ENCODE measurements at places on chromosomes 7 and 10.

GRCh38 chr7:108167460-108167859, 37.3 kb upstream of the LAMB4 start:
- no peak for DNase-seq

GRCh38 chr7:154581251-154581890, 421.6 kb downstream of the PAXIP1 start:
- DNase-seq: no peak

- no peak for DNase-seq
Observed at GRCh38 chr7:81195033-81195432, 276.2 kb upstream of the SEMA3C start.

- peak; percentile 94 for DNase-seq
Observed at GRCh38 chr10:4825868-4826791, at the start of gene AKR1E2. AKR1E2 (plus strand) TSS chr10:4826207; CDS start chr10:4826325, 118 bp downstream.

GRCh38 chr7:155998766-155999630, 186.7 kb upstream of the SHH start:
- DNase-seq: no peak

DNA sequence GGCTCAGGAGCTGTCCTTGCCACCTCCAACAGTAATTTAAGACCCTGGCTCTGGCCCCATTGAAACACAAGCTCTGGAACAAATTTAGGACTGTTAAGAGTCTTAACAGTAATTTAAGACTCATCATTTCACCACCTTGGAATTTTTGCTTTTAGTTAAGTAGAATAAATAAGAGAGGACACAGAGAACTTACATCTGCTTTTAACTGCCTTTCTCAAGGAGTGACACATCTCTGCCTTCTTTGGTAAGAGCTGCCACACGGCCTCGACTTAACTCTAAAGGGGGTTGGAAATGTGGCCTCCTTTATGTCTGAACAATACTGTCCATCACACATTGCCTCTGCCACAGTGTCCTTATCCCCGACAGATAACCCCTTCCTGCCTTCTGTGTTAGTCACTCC, 77.9 kb downstream of the HERPUD2 start:
- DNase-seq: no peak

GRCh38 chr10:118805146-118805545, 50.4 kb upstream of the CACUL1 start:
- DNase-seq: no peak

DNA sequence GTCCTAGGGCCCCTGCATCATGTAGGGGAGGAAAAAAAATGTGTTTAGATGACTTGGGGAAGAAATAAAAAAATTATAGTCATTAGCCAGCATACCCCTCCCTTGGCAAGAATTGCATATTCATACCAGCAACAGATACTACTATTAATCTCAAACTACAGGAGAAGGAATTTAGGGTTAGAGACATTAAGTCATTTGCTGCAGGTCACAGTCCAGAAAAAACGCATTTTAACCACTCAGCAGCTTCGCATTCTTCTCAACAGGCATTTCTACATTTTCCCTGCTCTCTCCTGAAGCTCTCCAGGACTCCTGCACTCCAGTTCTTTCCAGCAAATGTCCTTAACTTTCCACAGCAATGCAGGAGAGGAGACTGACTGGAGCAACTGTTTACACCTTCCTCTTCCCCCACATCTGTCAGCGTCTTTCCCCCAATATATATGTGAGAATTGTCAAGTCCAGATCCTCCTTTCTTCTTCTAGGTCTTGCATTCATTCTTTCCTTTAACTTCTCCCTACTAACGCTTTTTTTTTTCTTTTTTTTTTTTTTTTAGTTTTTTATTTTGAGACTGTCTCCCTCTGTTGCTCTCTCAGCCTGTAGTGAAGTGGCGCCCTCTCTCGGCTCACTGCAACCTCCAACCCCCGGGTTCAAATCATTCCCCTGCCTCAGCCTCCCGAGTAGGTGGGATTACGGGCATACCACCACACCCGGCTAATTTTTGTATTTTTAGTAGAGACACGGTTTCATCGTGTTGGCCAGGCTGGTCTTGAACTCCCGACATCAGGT, 35.6 kb downstream of the PRPS1L1 start:
- peak; percentile 22 for DNase-seq

DNA sequence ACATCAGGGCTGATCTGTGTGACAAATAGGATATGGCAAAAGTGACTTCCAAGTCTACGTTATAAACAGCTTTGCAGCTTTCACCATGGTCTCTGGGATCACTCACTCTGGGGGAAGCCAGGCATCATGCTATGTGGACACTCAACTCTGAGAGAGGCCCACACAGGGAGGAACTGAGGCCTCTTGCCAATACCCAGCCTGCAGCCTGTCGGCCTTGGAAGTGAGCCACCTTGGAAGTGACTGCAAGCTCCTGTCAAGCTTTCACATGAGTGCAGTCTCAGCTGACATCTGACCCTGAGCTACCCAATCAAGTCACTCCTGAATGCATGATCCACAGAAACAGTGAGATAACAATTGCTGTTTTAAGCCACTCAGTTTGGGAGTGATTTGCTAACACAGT, 56.5 kb downstream of the MMRN2 start:
- DNase-seq: no peak

GRCh38 chr7:114842551-114843065, 79.3 kb upstream of the MDFIC start:
- no peak for DNase-seq

DNA sequence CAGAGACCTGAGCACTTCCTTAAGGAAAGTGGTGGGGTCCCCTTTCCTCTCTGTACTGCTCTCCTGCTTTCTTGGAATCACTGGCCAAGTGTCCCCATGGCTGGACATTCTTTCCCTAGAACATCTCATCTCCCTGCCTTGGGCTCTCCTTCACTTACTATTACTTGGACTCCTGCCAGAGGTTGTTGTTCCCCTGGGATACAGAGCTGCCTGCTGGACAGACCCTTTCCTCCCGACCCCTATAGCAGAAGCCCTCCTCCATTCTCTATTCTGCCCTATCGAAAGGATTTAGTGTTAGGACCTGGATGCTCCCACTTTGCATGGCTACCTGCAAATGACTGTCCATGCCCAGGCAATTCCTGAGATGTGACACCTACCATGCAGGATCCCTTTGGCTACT, 164.3 kb upstream of the PODXL start:
- no peak for DNase-seq

DNA sequence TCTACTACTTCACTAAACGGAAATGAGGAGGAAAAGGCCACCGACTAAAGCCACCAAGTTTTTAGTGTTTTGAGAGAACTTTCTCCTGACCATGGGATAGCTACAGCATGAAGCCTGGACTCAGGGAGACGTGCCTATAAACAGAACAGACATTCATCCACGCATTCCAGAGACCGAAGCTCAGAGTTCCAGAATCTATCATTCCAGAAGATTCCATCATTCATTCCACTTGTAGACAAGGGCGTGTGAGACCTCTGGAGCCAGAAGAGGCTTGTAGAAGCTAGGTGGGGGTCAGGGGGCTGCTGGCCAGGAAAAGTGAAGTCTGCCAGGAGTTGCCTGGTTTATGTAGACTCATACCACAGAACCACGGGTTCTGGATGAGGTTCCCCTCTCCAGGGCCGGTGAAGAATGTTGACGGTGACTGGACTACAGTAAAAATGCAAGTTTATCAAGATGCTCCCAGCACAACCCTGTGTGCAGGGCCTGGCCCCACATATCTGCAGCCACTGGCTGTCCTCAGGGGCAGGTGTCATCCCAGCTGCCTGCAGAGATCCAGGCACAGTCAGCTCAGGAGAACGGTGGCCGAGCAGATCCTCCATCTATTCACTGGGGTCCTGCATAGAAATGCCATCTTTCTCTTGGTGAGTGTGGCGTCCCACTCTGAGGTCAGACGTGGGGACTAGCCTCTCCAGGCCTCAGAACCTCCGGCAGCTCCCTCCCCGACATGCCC, 215.7 kb downstream of the USP6NL start:
- DNase-seq: no peak

GRCh38 chr7:24862461-24862860, 105.2 kb upstream of the GSDME start:
- no peak for DNase-seq

DNA sequence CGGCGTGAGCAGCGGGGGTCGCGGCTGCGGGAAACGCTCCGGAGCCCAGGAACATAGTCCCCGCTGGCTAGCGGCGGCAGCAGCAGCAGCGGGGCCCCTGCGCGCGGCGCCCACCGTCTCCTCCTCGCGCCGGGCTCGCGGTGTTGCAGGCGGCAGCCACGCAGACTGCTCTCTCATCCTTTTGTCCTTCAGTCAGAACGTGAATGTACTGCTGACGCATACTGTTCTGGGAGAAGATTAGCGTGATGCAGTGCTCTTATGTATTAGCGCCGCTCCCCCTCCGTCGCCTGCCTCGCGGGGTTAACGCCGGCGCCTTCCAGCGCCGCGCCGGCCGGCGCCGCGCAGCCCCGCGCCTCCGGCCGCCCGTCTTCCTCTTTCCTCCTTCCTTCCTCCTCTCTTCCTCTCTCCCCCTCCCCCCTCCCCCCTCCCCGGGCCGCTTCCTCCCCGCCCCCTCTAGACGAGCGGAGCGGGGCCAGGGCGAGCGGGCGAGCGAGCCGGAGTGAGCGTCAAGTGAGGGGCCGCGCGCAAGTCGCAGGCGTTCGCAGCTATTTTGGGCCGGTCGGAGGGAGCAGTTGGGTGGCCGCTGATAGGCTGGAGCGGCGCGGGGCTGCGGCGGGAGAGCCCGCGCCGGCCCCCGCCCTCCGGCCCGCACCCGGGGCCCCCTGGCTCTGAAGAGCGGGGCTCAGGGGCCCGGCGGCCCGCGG, 816 bp upstream of the LRRC4 start:
- peak; percentile 75 for DNase-seq

GRCh38 chr10:129415215-129416140, 51.6 kb upstream of the MGMT start:
- DNase-seq: no peak

- no peak for DNase-seq
Observed at GRCh38 chr7:78224923-78225322, 426.4 kb downstream of the PHTF2 start.

DNA sequence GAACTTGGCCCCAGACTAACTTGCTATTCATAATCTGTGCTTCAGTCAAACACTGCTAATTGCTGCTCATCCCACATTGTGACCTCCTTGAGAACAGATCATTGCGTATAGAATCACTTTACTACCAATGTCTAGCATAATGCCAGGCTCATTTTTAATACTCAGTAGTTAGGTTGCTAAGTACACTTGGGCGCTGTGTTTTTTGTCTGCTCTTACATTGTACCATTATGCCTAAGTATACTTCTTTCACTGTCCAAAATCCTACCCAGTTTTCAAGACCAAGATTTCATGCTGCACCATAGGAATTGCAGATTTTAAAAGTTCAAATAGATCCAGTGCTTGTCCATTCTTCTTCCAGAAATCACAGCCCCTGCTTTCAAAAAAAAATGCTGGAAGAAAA, 32.8 kb upstream of the TMEM106B start:
- no peak for DNase-seq

DNA sequence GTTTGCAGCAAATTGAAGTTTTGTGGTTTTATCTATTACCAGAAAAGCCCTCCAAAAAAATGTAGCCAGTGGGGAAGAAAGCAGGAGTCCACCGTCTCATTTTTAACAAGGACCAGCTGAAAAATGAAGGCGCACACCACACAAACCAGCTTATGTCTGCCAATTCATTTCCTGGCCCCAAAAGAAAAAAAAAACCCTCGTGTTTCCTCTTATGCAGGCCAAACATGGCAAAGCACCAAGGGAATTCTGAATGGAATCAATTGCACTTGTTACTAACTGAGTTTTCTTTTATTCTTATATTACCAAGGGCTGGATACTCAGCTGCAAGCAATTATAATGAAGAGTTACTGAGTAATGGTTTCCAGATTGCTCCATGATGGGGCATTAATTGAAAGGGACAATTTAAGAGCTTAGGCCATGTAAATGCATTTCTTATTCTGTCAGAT, 428.3 kb upstream of the NPVF start:
- no peak for DNase-seq

- DNase-seq: no peak
Observed at GRCh38 chr7:146449625-146450024, 333.0 kb downstream of the CNTNAP2 start.

- no peak for DNase-seq
Observed at GRCh38 chr10:11498399-11498798, 113.1 kb downstream of the USP6NL start.

- no peak for DNase-seq
Observed at GRCh38 chr10:75462865-75463264, 31.4 kb downstream of the LRMDA start.

DNA sequence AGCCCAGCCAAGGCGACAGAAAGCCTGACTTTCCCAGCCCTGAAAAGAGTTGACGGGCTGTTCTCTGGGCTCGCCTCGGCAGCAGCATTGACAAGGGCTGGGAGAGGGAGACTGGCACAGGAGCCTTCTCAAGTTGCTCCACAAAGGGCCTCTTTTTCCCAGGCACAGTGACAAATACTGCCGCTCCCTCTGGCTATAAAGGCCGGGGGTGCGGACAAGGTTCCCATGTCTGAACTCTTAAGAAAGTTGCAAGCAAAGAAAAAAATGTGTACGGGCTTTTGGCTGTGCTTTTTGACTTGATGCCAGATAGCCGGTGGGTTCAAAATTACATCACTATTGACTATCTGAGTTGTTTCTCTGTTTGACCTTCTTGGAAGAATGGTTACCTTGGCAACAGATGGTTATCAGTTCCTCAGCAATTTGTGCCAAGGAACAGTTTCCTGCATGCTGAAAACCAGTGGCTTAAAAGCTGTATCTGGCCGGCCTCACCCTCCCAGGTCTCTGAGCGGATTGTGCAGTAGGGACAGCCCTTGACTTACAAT, 115.9 kb upstream of the EEPD1 start:
- no peak for DNase-seq

DNA sequence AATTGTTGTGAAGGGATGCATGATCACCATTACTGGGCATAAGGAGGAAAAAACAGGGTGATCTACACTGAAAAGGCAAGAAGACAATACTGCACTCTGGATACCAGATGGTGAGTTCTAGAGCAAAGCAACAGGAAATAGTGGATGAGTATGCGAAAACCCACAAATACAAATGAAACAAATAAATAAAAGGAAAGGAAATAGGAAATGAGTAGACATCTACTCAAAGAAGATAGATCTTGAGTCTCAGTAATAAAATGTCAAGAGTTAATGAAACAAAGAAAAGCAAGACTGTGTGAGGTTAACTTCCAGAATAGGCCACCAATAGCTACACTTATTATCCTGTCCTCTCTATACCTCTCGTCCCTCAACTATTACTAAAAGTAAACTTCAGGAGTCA, 11.7 kb downstream of the ORC5 start:
- no peak for DNase-seq

GRCh38 chr7:102119925-102120324, 166.7 kb upstream of the SH2B2 start:
- no peak for DNase-seq

- DNase-seq: no peak
Observed at GRCh38 chr10:133131734-133132472, 28.1 kb upstream of the KNDC1 start.

- DNase-seq: no peak
Observed at GRCh38 chr10:64091897-64092296, 570.7 kb downstream of the REEP3 start.

GRCh38 chr7:3229904-3230470, 71.1 kb upstream of the SDK1 start:
- no peak for DNase-seq
